ENCODE measurements at places on chromosomes 11 and 22.

DNA sequence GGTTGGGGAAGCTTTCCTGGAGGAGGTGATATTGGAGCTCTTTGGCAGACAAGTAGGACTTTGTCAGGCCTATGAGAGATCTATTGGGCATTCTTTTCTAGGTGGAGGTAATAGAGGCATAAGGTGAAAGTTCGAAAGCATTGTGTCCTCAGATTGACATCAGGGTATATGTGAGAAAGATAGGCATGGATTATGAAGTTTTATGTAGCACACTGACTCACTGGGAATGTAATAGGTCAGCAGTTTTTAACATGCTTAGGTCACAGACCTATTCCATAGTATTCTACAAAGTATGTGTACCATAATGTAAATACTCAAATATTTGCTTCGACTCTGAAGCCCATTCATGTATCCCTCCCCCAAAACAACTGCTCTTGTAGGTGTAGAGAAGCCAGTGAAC is 11.8 kb downstream of the HIKESHI start:
- DNase-seq: no peak

GRCh38 chr11:111793863-111794262 is 27.7 kb upstream of the PPP2R1B start:
- no peak for DNase-seq

DNA sequence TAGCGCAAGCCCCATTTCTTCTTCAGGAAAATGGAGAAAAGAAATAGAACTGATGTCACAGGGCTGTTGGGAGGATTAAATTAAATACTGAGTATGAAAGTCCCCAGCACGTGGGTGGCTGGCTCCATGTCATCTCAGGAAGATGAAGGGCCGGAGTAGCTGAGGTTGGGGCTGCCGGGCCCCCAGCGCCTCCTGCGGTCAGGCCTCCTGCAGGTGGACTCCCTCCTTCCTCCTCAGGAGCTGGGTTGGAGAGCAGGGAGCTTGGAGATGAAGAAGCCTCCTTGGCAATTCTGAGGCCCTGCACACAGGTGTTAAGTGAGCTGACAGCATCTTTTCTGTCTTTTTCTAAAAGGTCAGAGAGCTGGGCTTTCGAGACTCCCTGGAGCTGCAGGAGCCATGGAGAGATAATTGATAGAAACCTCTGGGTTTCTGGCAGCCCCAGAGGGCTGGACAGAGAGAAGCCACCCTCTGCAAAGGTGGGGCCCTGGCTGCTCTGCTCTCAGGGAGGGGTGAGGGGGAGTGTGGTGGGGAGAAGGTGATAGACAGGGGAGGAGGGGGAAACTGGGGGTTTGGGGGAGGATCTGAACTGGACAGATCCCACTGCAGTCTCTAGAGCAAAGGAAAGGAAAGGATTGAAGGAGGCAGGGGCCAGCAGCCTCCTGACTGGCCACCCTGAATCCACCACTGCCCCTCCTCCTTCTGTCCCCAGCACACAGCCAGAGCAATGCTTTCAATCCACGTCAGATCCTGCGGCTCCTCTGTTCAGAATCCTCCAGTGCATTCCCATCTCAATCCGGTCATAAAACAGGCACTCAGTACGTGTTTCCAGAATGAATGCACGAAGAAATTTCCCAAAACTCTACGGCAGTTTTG is 210.8 kb downstream of the CEP164 start:
- no peak for DNase-seq

DNA sequence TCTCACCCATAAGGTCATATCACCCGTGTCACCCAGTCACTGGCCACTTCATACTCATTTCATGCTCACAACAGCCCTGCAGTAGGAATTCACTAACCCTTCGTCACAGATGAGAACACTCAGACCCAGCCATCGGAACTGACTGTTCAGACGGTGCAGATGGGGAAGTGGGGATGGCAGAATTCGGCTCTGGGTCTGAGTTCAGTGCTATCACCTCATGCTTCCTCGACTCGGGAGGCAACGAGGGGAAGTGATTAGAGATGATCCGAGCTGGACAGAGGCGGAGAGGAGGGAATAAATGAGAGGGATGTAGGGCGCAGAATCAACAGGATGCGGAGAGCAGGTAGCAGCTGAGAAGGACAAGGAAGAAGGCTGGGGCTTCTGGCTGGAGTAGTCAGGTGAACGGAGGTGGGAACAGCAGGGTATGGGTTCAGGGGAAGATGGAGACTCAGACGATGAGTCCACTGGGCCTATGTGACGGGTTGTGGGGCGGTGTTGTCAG is 4.7 kb downstream of the B3GNT6 start:
- no peak for DNase-seq

- no peak for DNase-seq
Measured at GRCh38 chr11:19284881-19285280, 44.1 kb upstream of the E2F8 start.

DNA sequence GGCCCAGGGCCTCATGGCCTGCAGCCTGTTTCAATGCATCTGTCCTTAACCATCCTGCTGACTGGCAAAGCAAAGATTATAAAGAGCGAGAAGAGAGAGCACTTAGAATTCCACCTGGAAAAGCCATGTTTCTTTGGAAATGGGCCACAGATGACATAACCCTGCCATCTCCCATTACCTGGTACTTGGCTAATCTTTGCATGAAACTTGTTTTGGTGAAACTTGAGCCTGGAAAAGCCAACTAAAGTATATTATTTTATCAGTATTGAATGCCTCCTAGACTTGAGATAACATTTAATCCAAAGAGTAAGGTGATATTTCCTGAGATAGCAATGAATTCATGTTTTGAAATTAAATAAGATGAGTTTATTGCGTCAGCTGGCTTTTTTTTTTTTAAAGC is 72.6 kb downstream of the NAV2 start:
- DNase-seq: no peak

GRCh38 chr11:121435551-121436511 is 16.3 kb upstream of the SORL1 start:
- no peak for DNase-seq

DNA sequence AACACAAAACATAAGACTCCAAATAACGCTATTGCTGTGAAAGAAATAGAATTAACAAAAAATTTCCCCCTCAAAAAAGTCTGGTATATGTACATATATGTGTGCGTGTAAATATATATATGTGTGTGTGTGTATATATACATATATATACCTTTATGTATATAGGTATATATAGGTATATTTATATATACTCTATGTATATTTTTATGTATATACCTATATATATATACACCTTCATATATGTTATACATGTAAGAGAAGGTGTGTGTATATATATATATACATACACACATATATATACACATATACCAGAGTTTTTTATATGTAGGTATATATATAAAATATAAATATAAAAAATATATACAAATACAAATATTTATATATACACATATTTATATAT is 199.2 kb downstream of the RAB38 start:
- DNase-seq: no peak

DNA sequence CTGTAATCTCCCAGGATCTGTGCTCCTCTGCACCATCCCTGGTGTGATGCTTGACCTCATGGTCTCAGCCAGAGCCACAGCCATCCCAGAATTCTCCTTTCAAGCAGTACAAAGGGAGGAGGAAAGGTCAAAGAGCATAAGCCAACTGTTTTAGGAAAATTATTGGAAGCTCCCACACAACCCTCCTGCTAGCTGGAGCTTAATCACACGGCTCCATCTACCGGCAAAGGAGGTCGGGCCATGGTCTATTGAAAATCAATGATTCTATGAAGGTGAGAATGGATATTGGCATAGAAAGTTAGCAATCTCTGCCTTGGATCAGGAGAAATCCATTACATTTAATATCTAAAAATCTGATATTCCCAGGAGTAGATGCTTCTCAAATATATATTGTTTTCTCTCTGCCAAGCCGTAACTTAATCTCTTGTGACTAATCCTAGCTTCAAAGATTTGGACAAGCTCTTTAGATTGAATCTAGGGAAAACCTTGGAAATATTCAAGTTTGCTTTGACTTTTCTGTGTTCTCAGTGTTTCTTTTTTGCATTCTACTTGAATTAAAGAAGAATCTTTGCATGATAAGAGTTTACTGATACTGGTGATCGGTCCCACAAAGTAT is 259.6 kb downstream of the NTM start:
- no peak for DNase-seq

DNA sequence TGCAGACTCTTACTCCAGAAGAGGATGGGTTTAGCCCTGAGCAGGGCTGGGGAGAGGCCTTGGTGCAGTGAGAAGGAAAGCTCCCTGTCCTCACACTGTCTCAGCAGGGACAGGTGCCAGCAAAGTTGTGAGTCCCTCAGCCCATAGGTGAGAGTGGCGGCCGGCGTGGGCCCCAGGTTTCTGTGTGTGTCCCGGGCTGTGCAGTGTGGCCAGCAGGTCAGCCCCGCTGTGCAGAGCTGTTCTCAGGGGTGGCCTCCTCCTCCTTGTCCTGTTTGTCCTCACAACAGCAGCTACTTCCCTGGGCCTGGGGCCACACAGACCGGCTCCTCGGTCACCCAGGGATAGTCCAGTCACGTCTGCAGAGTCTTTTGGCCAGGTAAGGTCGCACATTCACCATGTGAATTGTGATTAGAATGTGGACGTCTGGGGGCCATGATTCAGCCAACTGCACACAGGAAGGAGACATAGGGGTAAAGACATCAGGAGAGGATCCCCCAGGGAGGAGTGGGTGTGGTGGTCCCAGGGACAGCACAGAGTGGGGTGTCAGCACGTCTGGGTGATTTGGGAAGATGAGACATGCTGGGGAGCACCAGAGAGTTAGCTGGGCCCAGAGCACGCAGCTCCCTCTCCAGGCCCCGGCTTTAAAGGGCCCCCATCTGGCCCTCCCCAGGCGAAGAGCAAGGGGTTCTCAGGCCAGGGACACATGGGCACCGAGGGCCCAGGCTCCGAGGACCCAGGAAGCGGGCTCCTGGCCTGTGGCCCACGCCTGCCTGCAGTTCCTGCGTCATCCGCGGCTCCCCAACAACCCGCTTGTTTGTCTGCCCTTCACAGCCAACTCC is 81.6 kb downstream of the MYEOV start:
- DNase-seq: no peak

- DNase-seq: no peak
Measured at GRCh38 chr11:126645186-126645585, 289.7 kb downstream of the ST3GAL4 start.
